MV-4-11 (cell line): ENCODE measurements at places on chromosomes 5 and 9.

GRCh38 chr9:78973907-78974306 is 597.9 kb upstream of the TLE4 start:
- DNase-seq = no peak

DNA sequence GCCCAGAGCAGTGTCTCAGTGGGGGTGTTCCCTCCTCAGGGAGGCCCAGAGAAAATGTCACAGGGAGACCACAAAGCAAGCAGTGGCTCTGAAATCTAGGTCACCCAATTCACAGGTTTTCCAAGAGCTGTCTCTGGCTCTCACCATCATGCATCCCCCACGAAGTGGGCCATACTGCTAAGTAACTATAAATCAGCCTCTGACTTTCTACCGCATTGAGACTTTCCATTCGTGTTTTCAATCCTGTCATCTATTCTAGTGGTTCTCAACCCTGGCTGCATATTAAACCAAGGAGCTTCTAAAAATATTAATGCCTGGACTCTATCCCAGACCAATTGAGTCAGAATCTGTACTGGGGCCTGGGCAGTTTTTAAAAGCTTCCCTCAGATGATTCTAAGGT is 2.0 kb upstream of the C1QTNF3 start:
- no peak for DNase-seq

- DNase-seq = no peak
Measured at GRCh38 chr9:80867731-80868130, 821.6 kb downstream of the TLE1 start.

- DNase-seq = no peak
Measured at GRCh38 chr5:86686046-86686445, 68.3 kb downstream of the COX7C start.

DNA sequence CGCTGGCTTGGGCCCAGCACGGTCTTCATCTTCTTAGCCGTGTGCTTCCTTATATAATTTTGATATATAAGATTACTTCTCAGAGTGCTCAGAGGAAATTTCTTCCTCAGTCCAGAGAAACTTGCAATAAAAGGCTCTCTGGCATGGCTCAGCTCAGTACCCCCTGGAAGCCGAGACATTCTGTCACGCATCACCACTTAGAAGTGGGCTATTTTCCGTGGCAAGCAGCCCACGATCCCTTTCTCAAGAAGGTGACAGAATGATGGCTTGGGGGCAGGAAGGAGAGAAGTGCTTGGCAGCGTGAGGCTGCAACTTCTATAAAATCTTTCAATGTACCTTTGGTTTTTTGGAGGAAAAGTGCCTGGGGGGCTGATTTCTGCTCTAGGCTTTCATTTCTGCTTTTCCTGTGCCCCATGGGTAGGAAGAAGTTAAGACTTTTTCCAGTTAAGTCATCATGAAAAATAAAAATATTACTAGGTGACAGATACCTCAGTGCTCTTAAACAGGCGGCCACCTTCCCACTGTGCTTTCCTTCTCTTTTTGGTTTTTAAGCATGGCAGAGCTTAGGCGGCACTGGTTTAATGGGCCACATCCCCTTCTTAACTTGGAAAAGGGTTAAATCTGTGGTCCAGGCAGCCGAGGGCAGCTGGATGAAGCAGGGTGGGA is 104.6 kb downstream of the MVB12B start:
- DNase-seq = peak; percentile 49

GRCh38 chr5:14810928-14811572 is 60.5 kb downstream of the ANKH start:
- DNase-seq = no peak

GRCh38 chr5:79505138-79505537 is 8.8 kb downstream of the HOMER1 start:
- no peak for DNase-seq

- DNase-seq = no peak
Measured at GRCh38 chr9:120875195-120875565, 1.8 kb downstream of the PHF19 start.

- no peak for DNase-seq
Measured at GRCh38 chr5:69019668-69020375, 74.0 kb upstream of the SLC30A5 start.

GRCh38 chr9:119483153-119483552 is 113.9 kb upstream of the BRINP1 start:
- no peak for DNase-seq

DNA sequence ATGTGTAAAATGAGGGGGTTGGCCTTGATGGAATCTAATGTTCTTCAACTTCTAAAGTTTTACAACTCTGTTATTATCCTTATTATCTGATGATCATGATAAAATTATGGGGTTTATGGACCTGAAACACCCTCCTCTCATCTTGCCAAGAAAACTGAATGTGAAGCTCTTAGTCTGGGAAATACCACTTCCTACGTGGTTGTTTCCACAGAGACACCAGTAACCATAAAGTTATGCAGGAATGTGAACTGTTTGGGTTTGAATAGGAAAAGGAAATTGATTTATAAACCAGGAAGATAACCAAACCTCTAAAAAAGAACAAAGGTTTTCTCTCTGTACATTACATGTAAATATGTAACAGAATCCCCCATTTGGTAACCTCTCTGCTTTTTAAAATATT is 28.3 kb upstream of the RAI14 start:
- no peak for DNase-seq

DNA sequence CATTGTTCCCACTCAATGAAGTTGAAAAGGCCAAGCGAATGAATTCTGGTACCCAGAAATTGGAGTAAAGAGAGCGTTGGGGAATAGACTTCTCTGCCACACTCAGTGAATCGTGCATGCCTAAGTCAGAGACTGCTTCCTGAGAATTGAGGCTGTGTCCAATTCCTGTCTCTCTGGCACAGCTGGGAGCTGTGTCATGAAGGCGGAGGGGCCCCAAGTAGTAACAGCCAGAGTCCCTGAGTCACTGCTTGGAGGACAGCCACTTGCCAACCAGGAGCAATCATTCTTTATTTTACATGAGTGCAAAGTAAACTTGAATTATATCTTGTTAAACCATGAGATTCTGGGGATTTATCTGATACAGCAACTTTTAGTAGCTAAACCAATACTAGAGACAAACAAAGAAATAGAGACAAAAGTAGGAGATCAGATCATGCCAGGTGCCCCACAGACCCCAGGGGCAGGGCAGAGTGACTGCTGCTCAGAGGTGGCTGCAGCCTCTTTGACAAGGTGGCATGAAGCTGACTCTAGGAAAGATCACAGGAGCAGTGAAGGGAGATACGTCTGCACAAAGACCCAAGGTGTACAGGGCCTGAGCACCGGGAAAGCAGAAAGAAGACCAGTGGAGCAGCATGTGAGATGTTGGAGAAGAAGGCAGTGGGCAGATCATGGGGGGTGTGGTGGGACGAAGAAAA is 246.0 kb downstream of the GADD45G start:
- DNase-seq = no peak

- DNase-seq = no peak
Measured at GRCh38 chr9:92547356-92547755, 11.6 kb upstream of the ECM2 start.

GRCh38 chr5:146052780-146053179 is 52.6 kb downstream of the PLAC8L1 start:
- no peak for DNase-seq

- no peak for DNase-seq
Measured at GRCh38 chr9:116501871-116502270, 185.2 kb upstream of the TRIM32 start.

DNA sequence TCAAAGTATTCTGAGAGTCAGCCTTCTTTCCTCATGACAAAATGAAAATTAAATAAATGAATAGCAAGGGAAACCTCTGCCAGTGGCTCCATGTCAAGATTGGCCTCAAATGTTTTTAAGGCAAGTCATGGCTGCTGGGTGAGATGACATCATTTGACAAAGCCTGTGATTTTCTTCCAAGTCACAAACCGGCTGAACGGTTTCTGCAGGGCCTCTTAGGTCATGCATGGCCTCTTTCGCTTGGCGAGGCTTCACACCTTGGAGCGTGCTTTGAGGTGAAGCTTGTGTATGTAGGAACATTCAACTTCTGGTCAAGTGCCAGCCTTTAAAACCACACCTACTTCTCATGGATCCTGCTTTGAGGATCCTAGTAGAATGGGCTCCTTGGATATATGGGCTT is 161.0 kb upstream of the ZNF618 start:
- DNase-seq = no peak

GRCh38 chr5:32076699-32077695 is 97.1 kb downstream of the GOLPH3 start:
- DNase-seq = peak; percentile 53

GRCh38 chr5:135690466-135690865 is 111.7 kb upstream of the CXCL14 start:
- DNase-seq = no peak

DNA sequence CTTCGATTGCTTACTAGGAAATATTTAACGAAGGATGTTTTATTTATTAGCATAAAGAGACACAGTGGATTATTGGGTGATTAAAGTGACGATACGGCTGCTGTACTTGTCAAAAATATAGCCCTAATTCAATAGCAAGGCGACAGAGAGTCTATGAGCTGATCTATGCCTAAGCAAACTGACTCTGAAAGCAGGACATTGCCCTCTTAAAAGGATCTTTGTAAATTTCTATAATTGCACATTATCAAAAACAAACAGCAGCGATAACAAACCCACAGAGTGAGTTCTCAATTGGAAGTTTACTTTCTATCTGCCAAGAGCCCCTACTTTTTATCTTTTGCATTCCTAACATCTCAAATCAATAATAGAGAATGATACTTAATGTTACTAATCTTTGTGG is 31.4 kb downstream of the TLX3 start:
- DNase-seq = no peak

DNA sequence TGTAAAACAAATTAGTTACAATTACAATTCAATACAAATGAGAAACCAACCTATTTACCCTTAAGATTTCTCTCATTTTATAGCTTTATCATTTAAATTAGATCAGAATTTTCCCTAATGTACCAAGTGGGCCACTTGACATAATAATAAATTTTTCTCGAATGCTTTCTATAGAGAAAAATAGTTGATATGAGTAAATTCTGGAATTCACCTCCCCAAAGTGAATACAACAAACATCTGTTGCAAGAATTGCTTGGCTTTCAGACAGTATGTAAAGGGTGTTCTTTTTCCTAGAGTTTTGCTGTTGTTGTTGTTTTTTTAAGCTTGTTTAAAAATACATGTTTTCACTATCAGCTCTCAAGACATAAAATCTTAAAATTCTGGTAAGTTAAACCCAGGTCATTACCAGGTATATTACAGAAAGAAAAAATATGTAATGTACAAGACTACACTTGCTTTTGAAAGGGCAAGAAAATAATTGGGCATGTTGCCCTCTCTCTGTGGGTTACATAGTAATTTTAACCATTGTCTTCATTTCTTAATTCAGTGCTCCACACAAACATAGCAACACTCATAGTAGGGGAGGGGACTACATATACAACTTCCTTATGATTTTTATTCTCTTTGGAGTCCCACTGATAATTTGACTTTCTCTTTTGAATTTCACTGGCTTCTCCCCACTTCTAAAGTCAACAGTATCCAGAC is 200.6 kb downstream of the ARL15 start:
- DNase-seq = no peak

- DNase-seq = no peak
Measured at GRCh38 chr5:132639706-132640130, 18.3 kb upstream of the IL13 start.

DNA sequence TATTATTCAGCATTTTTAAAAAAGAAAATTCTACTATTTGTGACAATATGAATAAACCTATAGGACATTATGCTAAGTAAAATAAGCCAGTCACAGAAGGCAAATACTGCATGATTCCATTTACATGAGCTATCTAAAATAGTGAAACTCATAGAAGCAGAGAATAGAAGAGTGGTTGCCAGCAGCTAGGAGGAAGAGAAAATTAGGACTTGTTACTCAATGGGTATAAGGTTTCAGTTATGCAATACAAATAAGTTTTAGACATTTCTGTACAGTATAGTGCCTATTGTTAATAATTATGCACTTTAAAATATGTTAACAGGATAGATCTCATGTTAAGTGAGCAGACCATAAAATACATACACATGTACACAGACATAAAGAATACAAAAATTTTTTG is 73.8 kb upstream of the SPINK5 start:
- DNase-seq = peak; percentile 46
